ENCODE measurements at places on chromosomes 1 and 21.

GRCh38 chr1:116465845-116466685 lies 93.0 kb downstream of the ATP1A1 start:
- DNase-seq, result no peak

- DNase-seq, result no peak
These were observed 212.4 kb downstream of the FOXD2 start for GRCh38 chr1:47650205-47650604.

DNA sequence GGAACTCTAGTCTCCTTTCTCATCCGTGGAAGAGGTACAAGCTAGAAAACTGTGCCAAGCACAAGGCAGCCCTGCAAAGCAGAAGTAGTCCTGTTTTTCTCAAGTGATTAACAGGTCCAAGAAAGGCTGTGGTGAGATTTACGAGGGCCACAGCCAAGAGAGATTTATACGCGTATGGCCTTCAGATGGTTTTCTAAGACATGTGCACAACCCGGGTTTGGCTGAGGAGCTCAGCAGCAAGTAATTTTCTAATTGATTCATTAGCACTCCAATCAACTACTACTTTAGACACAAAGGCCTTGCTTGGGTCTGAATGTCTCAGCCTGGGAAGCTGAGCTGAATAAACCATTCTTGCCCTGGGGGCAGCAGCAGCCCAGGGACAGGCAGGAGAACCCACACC lies 55.8 kb downstream of the SSBP3 start:
- peak; percentile 15 for DNase-seq

DNA sequence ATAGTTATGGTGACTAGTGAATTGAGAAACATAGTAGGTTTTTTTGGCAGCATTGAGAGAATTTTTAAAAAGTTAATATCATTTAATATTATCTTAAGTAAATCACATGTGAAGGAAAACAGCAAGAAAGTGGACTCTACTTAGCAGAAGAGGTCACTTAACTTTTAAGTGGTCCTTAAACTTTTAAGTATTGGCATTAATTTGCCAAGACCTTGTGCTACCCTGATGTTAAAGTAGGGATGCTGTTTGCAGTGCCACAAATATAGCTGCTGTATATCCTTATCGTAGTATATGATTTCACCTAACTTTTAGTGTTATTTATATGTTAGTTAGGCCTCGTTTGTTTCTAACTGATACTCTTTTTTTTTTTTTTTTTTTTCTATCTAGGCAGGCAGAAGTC lies 40.2 kb downstream of the SMG7 start:
- DNase-seq, result no peak

- no peak for DNase-seq
These were observed 38.3 kb downstream of the BEND5 start for GRCh38 chr1:48738356-48738755.

- no peak for DNase-seq
These were observed 60.8 kb downstream of the NOS1AP start for GRCh38 chr1:162130308-162130707.

- no peak for DNase-seq
These were observed 355.1 kb downstream of the AJAP1 start for GRCh38 chr1:5009376-5010065.

GRCh38 chr1:57551476-57551875 lies 127.6 kb upstream of the DAB1 start:
- no peak for DNase-seq

GRCh38 chr1:220184506-220184905 lies 87.7 kb downstream of the RAB3GAP2 start:
- no peak for DNase-seq

- DNase-seq, result peak; percentile 52
These were observed 488 bp downstream of the SLC35D1 start for GRCh38 chr1:67053535-67053784.

DNA sequence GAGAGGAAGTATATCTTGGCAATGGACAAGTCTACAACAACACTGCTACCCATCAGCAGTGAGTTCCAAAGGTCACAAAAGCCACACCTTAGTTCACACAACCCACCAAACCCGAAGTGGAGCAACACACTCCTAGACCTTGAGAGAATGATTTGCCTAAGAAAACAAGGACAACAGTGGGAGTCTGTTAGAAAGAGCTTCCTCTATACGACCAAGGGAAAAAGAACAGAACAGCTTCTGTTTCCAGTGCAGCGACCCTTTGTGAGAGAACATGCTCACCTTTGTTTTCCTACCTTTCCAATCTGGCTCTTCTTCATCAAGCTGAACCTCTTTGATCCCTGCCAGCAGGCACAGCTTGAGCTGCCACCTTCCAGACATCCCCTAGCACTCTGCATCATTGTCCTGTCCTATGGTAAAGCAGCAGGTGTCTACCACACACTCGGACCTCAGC lies 56.7 kb upstream of the PALMD start:
- DNase-seq, result no peak

DNA sequence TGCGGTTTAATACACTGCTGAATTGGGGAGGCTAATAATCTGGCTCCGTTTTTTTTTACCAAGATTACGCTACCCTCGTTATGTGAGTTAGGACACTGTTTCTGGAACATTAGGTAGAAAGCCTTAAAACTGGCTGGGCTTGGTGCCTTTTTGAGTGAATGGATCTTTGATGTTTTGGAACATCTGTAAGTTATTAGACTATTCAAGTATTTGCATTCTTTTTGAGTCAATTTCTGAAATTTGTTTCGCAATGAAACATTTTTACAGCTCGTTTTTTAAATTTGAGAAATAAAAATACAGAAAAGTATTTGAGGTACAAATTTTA lies 106.9 kb downstream of the LTN1 start:
- DNase-seq, result no peak

DNA sequence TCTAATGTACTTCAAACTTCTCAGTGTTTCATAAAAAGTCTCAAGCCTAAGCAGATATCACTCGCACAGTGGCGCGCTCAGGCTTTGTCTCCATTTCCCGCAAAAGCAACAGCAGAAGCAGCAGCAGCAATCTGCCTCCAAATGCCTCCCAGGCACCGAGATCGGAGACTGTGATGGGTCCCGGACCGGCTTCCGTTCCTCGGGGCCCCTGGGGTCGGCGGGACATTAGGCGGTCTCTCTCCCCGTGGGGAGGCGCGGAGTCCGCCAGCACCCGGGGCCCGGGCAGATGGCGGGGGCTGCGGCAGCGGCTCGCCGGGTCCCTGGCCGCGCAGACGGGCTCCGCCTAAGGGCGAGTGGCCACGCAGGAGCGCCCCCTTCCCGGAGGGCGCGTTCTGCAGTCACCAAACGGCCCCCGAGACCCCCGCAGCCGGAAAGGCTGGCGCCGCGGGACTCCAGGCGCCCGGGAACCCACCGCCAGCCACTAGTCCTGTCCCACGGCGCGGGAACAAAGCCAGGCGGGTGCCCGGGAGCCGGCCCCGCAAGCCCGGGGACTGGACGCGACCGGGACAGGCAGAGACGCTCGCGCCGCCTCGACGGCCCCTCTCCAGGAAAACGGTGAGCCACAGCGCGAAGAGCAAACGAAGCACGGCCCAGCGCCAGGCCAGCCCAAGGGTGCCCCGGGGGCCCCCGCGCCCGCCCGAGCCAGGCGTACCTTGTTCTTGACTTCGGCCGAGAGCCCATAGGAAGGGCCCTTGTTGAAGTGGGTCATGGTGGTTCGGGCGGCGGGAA lies 590 bp downstream of the CNN3 start:
- DNase-seq, result peak; percentile 50

- no peak for DNase-seq
These were observed 80.5 kb upstream of the KIF26B start for GRCh38 chr1:245074232-245074747.

- DNase-seq, result peak; percentile 79
These were observed 16.6 kb downstream of the STX12 start for GRCh38 chr1:27789540-27790041.

DNA sequence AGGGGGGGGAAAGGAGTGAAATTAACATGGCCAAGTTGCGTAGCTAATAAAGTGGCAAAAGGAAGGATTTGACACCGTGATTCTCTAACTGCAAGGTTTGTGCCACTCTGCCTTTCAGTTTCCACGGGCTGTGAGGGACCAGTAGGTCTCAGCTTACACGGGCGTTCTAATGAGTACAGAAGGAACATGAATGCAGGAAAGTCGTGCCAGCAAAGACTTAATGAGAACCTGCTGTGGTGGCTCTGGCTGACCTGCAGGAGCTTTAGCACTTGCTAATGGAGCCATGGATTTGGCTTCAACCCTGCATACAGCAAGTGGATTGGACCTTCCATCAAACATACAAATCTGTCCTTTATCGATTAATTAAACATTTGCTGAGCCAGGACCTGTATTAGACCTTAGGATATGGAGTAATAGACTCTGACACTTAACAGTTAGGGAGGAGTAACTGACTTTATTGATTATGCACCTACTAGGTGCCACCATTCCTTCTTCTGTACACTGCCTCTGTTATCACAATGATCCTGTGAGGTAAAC lies 15.1 kb upstream of the PITHD1 start:
- DNase-seq, result no peak

DNA sequence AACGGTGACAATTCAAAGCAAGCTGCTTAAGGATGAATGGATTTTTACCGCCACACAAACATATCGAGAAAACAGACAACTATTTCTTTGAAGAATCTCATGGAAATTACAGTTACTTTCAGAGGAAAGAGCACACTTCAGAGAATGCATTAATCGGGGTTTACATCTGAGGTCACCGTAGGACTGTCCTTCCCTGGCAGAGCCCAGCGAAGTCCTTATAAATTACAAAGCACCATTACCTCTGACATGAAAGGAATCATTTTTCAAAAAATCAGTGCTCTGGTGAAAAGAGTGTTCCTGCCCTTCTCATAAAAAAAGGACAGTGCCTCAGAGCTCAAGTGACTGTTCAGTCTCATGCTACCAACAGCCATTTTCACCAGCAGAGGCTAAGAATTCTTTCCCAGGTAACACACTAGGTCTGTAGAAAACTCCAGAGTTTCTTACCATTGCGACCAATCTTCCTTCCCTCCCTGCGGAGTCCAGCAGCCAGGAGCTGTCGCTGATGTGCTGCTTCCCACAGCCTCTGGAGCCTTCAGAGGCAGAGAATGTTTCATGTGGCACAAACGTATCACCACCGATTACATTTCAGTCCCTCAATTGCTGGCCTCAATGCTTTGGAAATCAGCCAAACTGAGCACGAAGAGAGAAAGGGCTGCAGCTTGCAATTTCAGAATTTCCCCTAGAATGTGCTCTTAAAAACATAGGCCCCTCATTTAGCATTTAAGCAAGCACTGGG lies 75.4 kb downstream of the PLD5 start:
- no peak for DNase-seq

DNA sequence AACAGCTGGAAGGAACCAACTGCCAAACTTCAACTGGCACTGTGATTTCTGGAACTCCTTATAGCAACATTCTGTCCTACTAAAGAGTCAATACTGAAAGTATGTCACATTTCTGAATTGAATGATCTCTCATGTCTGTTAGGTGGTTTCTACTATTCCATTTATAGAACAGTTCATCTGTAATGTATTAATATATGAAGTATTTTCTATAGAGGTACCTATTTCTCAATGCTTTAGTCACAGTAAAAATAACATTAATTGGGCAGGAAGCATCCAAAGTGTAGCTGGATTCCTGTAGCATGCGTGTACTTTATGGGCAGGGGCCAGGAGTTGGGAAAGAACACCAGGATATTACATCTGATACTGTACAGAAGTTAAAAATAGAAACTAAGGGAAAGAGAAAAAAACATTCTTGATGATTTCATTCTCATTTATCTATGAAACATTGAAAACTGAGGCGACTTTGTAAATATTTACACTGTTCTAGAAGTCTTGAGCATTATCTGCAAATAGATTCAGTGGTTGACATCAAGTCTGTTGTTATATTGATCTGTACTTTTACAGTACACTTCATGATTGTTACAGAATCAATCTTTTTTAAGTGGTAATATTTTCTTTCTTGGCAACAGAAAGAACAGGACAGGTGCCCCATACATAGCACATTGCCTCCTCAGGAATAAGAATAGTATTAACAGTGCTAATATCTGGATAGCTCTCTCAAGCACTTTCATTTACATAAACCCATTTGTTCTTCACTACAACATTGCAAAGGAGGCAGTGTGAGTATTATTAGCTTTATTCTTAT lies 6.2 kb upstream of the ZNF281 start:
- DNase-seq, result no peak

GRCh38 chr21:37453350-37453749 lies 86.8 kb downstream of the DYRK1A start:
- no peak for DNase-seq

- no peak for DNase-seq
These were observed 9.6 kb upstream of the CD101 start for GRCh38 chr1:116991918-116992317.

- DNase-seq, result no peak
These were observed 15.1 kb downstream of the PAX7 start for GRCh38 chr1:18645747-18646090.

DNA sequence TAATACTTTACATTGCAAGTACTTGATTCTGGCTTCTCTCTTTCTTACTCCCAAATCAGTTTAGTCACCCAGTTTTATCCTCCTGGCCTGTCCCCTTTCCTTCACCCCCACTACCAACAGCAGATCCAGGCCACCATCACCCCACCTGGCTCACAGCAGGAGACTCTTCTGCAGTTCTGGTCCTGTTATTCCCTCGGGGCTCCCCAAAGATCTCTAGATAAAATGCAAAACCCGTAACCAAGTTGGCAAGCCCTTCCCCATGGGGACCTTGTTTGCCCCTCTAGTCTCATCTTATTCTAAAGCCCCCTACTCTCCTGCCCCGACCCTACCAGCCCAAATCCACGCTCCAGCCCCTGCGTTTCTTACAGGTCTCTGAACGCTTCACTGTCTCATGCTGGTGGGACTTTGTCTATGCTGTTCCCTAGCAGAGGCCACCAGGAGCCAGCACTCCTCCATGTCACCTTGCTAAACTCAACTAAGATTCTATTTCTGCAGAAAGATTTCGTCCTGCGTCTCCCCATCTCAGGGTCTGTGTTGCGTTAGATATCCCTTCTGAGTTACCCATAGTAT lies 4.0 kb downstream of the ABCG1 start:
- no peak for DNase-seq

- DNase-seq, result no peak
These were observed 346.0 kb downstream of the LMX1A start for GRCh38 chr1:165010418-165011070.

- DNase-seq, result peak; percentile 85
These were observed 104.8 kb upstream of the ATP1A1 start for GRCh38 chr1:116268211-116268610.

GRCh38 chr1:214977110-214977509 lies 105.4 kb upstream of the KCNK2 start:
- DNase-seq, result no peak

GRCh38 chr1:232912845-232913580 lies 37.4 kb upstream of the NTPCR start:
- no peak for DNase-seq

Data from hematopoietic multipotent progenitor cell treated with erythropoietin and hydrocortisone succinate and interleukin-3 and kit ligand, for 6 days (in vitro differentiated cells).